CD4-positive, alpha-beta T cell treated with Interleukin-6 at 100 ng/mL for 8 hours (primary cell): ENCODE measurements at places on chromosomes 2 and 18.

GRCh38 chr2:151033271-151034248 is 228.1 kb downstream of the RBM43 start:
- no peak for DNase-seq

- DNase-seq: no peak
These were observed 10.0 kb downstream of the PCARE start for GRCh38 chr2:29064346-29064715.

GRCh38 chr18:32095192-32095899 is 3.7 kb downstream of the RNF138 start:
- no peak for DNase-seq

DNA sequence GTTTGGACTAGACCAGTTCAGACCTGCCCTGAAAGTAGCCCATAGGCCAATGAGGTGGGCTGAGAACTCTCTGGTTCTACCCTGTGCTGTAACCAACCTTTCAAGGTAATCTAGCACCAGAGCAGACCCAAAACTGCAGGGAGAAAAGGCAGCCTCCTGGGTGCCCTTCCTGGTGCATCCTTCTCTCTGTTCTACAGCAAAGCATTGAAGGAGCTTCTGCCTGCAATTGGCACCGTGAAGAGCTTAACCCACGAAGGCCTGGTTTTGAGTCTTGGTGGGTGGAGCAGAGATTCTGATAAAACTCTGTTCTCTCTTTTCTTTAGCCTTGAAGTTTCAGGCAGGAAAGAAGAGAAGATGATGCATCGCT is 55.5 kb downstream of the LIPG start:
- DNase-seq: no peak

DNA sequence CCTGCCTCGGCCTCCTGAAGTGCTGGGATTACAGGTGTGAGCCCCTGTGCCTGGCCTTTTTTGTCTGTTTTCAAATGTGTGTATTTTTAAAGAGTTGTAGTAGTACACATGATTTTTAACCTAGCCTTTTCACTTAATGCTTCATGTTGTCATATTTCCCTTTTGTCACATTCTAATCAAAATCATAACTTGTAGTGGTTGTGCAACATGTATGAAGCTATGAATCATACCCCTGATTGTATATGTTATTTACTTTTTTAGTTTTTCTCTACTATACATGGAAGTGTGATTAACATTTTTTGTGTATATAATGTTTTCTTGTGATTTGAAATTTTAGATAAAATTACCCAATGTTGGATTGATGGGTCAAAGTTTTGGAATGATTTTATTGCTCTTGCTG is 8.5 kb downstream of the GEN1 start:
- DNase-seq: no peak

DNA sequence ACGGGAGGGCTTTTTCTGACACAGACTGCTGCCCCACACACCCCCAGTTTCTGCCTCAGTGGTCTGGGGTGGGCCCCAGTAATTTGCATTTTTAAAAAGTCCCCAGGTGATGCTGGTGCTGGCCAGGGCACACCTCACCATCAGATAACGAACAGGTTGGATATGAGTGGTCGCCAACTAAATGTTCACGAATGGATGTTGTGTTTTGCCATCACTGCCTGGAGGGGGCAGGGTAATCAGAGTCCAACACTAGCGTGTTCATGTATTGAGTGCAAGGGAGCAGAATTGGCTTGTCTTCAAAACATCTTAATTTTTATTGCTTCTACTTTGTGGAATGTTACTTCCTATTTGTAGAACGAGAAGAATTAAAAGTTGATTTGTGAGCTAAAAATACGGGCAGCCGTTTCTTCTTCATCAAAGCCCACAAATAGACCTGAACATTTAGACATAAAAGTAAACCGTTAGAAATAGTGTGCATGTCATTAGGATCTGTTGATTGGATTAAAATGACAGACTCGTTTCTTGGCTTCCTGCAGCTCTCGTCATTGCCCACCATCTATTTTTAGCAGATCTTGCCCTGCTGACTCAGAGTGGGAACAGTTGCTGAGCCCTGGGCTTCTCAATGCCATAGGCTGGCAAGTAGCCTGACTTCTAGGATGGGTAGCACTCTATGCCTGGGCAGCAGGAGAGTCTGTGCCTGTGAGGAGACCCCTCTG is 45.2 kb downstream of the NCK2 start:
- DNase-seq: peak; percentile 58

DNA sequence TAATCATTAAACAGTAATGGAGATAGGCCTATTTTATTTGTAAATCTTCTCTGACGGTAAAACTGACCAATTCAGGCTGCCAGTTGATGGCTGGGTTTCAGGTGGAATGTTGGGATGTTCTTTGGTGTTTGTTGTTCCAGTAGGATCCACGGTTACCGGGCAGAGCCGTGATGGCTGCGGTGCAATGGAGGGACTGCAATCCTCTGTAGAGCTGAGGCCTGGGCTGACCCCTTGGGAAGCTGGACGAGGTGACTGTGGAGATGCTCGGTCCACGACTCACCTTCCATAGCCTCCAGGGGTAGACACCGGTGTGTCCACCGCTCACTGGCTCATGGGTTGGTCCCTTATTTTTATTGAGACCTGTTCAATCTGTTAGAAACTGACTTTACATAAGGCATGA is 42.5 kb downstream of the ZNF519 start:
- no peak for DNase-seq

DNA sequence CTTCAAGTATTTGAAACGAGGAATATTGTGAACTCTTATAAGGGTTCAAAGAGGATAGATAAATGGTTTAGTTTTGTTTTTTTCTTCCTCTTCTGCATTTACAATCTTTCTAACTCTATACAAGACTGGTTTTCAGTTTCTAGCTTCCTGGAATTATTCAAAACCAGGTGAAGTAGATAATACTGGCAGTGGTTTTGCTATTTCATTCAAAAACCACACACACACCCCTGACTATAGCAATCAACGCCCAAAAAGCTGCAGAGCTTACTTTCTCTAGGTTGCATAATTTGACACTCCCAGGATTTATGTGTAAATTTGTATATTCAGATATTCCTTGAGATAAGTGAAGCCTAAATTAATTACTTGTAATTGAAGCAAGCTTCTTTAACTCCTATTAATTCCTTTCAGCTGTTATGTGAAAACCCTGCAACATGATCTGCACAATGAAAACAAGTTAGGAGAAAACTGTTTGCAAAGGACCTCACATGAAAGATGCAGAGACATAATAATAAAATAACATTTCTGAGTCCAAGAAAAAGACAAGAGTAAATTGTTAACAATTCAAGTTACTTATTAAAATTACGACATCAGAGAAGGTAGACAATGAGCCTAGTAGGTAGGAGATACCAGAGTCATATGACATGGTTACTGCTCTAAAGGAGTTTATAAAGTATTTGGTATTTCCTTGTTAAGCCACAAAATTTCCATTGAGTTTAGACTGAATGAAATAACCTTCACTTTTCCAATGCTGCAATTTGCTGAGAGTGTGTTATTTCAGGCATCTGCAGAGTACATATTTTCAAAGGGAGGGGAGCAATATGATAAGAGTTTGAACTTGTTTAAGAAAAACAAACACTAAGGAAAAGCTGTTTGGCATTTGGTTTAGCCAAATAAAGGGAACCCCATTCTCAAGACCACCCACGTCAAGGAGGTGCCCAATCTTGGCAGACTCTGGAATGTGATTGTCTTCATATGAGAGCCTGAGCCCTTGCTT is 1.6 kb upstream of the NFE2L2 start:
- peak; percentile 36 for DNase-seq

DNA sequence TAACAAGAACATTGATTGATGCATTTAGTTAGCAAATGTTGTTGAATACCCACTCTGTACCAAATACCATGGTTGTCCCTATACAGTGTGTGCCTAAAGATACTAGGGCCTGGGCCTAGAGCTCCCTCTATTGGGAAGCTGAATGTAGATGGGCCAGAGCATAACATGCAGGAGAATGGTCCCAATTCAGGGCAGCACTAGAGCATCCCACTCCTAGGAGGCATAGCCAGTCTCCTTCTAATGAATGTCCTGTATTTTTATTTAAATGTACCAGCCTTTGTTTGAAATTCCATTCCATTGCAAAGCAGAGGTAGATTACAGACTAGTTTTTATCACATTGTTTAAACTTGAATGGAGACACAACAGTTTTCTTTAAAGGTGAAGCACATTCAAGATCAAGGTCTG is 90.6 kb downstream of the FEZ2 start:
- peak; percentile 14 for DNase-seq

DNA sequence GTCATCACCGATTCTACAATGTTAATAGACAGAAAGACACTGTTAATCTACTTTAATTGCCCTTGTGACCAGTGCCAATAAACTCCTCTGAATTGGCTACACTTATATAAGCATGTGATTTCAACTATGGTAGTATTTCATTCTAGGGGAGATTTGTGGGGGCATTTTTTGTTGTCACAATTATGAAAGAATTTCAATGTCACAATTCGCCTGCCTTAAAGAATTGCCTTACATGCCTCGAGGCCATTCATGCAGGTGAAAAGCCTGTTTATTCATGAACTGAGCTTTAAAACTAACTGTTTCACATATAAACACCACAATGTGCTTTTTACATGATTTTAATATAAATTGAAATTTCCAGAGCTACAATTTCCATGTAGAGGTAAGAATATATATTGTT is 162.8 kb downstream of the GCA start:
- DNase-seq: no peak

- no peak for DNase-seq
These were observed 24.9 kb upstream of the ALPP start for GRCh38 chr2:232353660-232354059.

DNA sequence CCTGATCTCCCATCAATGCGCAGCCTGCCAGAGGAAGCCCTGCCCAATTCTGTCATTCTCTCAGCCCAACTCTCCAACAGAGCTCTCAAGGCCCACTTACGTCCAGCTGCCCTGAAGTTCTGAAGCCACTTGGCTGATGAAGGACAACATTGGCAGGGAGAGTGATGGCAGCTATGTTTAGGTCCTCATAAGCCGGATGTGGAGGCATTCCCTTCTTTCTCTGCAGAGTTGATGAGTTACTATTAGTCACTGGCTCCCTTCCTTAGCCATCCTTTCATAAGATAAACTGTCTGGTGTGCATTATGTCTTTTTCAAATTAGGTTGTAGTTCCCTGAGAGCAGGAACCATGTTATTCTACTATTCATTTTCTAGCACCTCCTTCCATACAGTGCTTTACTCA is 22.5 kb upstream of the TACR1 start:
- DNase-seq: no peak

DNA sequence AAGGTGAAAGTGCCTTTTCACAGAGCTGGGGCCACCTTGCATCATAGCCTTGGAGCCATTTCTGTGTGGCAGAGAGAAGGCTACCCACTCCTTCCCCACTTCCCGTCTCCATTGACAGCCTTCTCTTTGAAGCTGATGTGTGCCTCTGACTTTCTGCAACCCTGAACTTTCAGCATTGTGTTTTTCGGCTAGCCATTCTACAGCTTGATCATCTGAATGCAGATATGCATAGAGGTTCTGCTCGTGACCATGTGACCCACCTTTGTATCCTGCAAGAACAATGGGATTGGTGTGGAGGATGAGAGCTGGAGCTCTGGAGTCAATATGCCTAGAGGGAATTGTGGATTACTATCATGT is 69.1 kb upstream of the KCNE4 start:
- DNase-seq: no peak

- DNase-seq: no peak
These were observed 121.8 kb downstream of the FHOD3 start for GRCh38 chr18:36419188-36419899.

- DNase-seq: no peak
These were observed 691.9 kb upstream of the TMEFF2 start for GRCh38 chr2:192886636-192887035.

- DNase-seq: no peak
These were observed 80.9 kb upstream of the KYNU start for GRCh38 chr2:142796588-142796987.

DNA sequence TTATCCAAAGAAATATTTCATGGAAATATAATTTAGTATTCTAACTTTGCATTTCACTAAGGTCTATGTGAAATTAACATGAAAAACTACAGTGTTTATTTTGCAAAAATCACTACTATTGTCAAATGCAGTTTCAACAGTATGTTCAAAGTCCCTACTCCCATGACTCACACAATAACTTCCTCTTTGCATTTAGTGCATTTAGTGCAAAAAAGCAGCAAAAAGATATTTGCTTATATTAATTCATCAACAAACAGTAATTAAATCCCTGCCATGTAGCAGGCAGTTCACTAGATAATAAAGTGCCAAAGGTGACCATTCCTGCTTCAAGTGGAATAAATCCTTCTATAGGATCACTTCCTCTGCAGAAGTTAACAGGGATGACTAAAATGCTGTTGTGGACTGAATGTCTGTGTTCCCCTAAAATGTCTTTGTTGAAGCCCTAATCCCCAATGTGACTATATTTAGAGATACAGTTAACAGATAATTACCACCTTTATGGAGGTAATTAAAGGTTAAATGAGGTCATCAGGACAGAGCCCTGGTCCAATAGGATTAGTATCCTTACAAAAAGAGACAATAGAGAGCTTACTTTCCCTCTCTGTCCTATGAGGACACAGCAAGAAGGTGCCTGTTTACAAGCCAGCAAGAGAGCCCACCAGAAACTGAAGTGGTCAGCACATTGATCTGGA is 61.7 kb downstream of the STK39 start:
- no peak for DNase-seq

DNA sequence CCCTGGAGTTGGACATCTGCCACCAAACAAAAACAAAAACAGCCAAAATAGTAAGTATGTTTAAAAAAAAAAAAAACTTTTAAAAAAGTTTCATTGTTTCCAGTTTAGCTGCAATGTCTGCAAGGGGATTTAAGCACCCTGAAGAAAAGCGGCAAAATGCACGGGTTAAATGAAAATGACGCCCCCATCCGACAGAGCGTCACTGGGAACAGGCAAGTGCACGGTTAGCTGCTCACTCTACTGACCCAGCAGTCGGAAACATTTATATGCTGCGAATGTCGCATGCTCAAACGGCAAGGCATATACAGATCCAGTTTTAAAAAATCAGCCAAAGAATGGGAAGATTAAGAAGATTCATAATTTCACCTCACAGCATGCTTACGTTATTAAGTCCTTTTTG is 142.8 kb upstream of the PXDN start:
- DNase-seq: no peak

GRCh38 chr2:59276033-59276432 is 1034.9 kb upstream of the FANCL start:
- DNase-seq: no peak

- DNase-seq: no peak
These were observed 243.7 kb downstream of the NDUFA10 start for GRCh38 chr2:239781454-239781853.

DNA sequence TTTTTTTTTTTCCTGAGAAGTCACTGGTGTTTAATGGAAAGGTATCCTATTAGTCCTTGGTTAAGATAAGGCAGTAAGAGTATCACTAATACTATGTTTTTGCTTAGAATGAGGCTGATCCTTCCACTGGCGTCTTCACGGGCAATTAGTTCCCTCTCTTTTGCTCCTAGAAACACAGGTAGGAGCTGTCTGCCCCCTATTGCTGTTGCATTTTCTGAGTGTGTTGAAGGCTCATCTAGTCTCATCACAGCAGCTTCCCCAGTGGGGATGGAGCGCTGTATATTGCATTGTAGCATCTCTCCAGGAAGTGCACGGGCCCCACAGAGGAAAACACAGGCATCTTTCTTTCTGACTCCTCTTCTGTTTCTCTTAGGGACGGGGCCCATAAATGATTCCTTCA is 145.0 kb downstream of the NAPG start:
- no peak for DNase-seq

- no peak for DNase-seq
These were observed 75.6 kb downstream of the ATL2 start for GRCh38 chr2:38301340-38301968.

- no peak for DNase-seq
These were observed 59.5 kb downstream of the TNFRSF11A start for GRCh38 chr18:62384610-62385097.

- no peak for DNase-seq
These were observed 183.5 kb downstream of the KIAA1328 start for GRCh38 chr18:37012452-37012851.
